Putamen (tissue), 1 donor: ENCODE measurements at places on chromosomes 13 and 19.

- DNase-seq, result no peak
Measured at GRCh38 chr13:20391597-20392452, 133.8 kb downstream of the CRYL1 start.

DNA sequence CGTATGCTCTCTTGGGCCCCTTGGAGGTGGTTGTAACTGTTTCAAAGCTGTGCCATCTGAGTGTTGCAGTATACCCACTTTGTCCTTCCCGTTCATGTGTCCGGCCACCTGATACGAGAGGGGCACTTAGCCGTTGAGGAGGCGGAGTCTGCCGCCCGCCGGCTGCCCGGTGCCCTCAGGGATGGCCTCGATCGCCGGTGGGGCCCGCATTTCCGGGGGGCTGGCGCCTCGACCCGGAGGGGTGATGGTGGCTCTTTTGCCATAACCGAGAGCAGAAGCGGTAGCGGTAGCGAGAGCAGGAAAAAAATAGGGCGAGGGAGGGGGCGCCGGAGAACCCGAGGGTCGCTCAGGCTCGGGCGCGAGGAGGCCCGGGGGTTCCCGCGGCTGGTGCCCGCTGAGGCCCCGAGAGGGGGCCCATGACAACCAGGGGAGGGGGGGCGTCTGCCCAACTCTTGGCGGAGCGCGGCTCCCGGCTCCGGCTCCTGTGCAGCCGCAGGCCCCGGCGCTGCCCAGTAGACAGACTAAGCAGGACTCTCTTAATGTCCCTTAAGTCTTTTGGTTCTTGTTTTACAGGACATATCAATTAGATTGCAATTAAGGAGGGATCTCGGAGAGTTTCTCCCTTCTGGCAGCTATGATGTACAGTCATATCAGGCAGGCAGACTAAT is 342.7 kb upstream of the SGCG start:
- no peak for DNase-seq

DNA sequence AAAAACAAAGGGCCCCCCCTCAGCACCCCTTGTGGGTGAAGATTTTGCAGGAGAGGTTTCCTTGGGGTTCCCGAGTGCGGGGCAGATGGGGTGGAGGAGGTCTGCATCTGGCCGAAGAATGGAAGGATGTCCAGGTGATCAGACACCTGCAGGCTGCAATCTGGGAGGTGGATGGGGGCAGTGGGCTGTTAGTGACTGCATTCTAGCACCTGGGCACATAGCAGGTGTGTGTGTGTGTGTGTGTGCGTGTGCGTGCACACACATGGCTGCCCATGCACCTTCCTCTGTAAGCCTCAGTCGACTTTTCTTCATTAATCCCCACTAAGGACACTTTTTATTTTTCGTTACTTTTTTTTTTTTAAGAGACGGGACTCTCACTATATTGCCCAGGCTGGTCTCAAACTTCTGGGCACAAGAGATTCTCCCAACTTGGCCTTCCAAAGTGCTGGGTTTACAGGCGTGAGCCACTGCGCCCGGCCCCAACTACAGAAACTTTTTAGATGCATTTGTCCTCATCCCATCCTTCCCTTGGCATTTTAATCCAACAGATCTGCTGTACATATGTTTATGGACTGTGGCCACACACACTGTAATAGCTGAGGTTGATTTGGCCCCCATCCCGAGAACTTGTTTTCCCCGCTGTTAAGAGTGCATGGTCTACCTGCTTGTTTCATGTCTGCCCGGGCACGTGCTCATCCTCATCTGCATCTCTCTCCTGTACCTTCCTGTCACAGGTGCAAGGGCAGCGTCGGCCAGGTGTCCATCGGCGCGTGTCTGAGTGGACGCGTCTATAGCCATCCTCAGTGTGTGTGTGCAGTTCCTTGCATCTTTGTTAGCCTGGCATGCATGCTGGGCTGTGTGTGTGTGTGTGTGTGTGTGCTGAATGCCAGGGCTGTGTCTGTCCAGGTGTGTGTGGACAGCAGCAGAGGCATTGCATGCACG is 731 bp downstream of the MAG start:
- DNase-seq, result no peak

DNA sequence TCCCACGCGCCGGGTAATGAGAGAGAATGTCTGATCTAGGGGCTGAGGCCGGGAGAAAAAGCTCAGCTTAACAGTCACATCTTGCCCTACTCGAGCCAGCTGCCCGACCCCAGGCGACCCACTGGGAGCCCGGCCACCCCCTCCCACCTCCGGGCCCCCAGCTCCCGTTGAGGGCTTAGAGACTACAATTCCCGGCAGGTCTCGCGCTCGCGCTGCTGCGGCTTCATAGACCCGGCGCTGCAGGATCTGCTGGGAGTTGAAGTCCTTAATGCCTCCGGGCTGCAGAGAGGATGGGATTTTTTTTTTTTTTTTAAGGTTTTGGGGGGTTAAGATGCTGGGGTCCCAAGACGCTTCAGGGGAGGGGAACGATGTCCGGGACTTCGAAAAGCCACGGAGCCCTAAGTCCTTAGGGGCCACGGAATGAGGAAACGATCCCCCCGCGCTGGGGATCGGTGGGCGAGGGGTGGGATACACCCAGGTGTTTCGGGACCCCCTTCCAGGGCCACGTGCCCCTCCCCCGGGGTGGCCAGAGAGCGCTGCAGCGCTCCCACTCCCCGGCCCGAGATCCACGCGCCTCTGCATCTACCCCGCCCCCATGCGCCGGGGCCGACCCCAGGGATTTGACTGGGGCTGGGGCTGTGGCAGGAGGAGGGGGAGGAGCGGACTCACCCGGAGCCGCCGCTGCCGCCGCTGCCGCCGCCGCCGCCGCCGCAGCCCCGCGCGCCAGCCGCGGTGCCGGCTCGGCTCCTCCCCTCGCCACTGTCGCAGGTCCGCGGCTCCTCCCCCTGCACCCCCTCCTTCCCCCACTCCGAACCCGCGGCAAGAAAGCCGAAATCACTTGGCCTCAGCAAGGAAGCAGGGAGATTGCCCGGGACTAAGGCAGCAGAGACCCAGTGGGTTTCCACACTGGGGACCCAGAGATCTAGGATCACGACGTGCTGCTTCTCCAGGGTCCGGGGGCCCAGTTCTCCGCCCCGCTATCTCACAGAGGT is at the start of gene SYT3:
TSS of gene SYT3 (minus strand) at position 761 of the 992 bp plus-strand sequence. CDS start 2,470 bp downstream, outside the sequence.
- DNase-seq, result peak; percentile 72

DNA sequence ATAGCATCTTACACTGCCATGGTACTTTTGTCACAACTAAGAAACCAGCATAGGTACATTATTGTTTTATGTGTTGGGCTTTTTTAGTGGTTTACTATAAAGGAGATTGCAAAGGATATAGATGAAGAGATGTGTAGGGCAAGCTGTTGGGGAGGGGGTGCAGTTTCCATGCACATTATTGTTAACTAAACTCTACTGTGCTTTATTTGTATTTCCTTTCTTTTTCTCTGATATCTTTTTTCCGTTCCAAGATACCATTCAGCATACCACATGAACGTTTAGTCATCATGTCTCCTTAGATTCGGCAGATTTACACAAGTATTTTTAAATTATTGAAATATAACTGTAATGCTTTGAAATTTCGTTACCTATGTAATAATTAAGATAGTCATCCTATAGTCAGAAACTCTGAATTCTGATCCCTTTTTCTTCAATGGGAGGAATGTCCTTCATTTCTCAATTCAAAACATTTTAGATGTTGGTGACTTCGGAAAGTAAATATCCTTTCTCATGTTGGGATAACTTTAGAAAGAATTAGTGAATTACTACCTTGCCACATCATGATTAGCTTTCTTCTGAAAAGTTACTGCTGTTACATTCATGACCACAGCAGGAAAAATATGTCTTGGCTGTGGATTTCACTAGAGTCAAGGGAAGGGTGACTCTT is 82.8 kb downstream of the FRY start:
- DNase-seq, result no peak

- no peak for DNase-seq
Measured at GRCh38 chr13:100090861-100091260, 2.0 kb downstream of the PCCA start.

DNA sequence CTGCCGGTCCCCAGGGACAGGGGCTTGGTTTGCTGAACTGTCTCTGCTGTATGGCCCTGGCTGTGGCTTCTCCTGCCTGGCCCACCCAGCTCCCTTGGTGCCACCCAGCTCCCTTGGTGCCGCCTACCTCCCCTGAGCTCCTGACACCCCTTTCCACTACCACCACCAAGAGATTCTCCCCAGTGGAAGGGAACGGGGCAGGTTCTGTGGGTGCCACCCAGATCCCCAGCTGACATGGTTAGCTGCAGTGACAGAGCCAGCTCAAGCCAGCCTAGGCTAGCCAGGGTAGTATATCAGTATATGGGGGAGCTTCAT is 28.5 kb upstream of the POP4 start:
- DNase-seq, result no peak

- DNase-seq, result no peak
Measured at GRCh38 chr13:82344867-82345266, 1537.4 kb downstream of the SLITRK1 start.

GRCh38 chr13:72437458-72437857 is 290.0 kb downstream of the MZT1 start:
- no peak for DNase-seq

GRCh38 chr19:19110410-19111135 is 27.7 kb downstream of the TMEM161A start:
- DNase-seq, result peak; percentile 19

- DNase-seq, result no peak
Measured at GRCh38 chr19:7917267-7918061, 2.7 kb upstream of the SNAPC2 start.

GRCh38 chr13:36358175-36358718 is 12.1 kb upstream of the SPART start:
- DNase-seq, result no peak

- peak; percentile 58 for DNase-seq
Measured at GRCh38 chr13:34533941-34534340, 408.1 kb upstream of the NBEA start.

GRCh38 chr13:76730220-76730619 is 156.0 kb downstream of the KCTD12 start:
- no peak for DNase-seq

DNA sequence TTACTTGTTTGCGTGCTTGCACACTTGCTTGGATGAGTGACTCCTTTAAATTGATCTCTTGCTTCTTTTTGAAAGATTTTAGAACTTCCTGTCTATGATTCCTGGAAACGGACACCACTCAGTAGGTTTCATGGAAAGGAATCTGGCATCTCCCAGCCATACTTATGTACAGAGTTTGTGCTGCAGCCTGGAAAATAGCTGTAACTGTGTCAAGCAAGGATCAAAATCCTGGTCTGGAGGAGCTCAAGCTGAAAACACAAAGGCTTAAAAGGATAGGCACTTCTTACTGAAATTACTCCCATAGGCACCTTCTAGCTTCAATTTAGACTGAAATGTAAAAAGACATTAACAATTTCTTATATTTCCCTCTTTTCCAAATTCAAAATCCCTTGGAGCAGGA is 1.4 kb upstream of the FREM2 start:
- DNase-seq, result no peak

DNA sequence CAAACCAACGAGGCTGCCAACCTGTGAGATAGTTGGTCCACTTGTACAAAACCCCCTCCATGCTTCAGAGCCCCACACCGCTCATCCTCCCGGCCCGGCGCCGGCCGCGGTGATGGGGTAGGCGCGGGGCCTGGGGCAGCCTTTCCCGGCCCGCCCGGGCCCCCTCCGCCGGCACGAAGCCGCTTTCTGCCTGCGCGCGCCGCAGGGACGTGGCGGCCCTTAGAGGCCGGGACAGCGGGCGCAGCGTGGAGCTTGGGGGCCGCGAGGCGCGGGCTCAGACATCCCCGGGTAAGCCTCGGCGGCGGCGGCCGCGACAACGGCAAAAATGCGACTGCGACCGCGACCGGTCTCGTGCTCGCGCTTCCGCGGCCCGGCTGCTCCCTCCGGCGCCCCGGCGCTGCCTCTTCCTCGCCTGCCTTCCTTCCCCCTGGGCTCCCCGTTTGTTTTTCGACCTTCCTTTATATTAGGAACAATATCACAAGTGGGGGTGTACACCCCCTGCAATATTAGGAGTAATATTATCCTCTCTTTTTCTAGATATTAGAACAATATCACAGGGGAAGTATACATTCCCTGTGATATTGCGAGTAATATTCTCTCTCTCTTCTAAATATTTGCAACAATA is 53.9 kb upstream of the CEACAM21 start:
- DNase-seq, result no peak

- no peak for DNase-seq
Measured at GRCh38 chr19:19468424-19469050, 46.8 kb downstream of the TSSK6 start.

GRCh38 chr13:110106726-110107125 is 200.2 kb downstream of the COL4A1 start:
- DNase-seq, result no peak

DNA sequence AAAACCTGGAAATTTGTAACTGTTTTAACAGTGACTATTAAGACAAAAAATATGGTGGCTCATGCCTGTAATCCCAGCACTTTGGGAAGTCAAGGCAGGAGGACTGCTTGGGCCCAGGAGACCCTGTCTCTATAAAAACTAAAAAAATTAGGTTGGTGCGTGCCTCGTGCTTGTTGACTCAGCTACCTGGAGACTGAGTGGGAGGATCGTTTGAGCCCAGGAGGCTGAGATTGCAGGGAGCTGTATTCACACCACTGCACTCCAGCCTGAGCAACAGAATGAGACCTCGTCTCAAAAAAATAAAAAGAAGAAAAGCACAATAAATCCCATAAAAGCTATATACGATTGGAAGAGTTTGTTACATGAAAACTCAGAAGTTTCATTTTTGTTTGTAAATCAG is 23.7 kb downstream of the KLF5 start:
- DNase-seq, result no peak

DNA sequence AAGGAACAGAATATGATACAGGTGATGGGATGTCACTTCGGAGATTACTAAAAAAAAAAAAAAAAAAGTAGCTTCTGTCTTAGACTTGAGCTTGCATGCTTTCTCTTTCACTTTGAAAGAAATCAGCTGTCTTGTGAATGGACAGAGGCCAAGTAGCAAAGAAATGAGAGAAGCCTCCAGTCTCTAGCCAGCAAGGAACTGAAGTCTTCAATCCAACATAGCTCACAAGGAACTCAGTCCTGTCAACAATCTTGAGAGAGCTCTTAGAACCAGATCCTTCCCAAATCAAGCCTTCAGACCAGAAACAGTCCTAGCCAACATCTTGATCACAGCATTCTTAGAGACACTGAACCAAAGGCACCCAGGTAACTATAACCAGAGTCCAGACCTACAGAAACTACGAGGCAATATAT is 7.7 kb downstream of the N4BP2L2 start:
- peak; percentile 7 for DNase-seq

DNA sequence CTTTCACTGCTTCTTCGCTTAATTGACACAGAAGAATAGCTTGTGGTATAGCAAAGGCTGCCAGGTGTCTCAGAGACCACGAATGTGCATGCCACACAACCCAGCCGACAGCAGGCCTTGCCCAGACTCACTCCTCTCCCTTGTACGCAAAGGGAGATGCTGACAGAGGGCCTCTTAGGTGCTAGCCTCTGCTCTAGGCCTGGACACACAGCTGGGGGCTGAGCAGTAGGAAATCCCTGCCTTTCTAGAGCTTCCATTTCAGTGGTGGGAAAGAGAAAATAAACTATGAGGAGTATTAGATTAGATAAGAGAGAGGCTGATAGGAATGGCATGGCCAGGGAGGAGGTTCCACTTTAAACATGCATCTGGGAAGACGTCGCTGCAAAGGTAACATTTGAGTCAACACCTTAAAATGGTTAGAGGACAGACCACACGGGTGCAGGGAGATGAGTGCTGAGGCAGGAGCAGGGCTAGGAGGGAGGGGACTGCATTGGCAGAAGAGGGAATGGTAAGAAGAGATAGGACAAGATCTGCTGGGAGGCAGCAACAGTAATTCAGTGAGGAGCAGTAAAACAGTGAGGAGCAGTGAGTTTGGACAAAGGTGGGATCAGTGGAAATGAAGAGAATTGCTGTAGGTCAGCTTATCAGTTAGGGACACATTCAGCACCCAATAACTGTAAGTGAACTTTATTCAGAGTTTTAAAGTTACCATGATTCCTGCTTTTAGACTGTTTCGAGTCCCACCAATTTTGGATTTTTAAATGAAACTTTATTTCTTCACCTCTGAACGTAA is 100.0 kb downstream of the RNF17 start:
- DNase-seq, result no peak
